ENCODE measurements at places on chromosomes 16 and 17.

DNA sequence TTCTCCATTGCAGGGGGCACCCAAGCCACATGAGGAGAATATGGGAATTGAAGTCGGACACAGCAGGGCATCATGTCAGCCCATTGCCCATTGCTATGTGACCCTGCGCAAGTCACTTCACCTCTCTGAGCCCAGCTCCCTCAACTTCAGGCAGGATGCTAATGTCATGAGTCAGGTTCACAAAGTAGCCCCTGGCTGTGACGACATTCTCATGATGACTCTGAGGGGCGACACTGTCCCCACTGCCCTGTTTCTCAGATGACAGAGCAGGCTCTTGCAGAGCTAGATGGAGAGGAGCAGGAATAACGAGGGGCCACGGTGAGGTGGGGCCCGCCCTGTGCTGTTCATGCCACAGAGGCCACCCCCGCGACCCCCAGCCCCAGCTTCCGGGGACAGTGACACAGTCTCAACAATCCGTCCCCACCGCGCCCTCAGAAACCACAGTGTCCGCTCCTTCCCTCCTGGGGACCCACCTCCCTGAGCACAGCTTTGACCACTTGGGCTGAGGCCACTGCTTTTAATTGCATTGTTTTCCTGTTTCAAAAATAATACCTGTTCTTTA is 13.2 kb upstream of the ZNF469 start:
- no peak for DNase-seq

DNA sequence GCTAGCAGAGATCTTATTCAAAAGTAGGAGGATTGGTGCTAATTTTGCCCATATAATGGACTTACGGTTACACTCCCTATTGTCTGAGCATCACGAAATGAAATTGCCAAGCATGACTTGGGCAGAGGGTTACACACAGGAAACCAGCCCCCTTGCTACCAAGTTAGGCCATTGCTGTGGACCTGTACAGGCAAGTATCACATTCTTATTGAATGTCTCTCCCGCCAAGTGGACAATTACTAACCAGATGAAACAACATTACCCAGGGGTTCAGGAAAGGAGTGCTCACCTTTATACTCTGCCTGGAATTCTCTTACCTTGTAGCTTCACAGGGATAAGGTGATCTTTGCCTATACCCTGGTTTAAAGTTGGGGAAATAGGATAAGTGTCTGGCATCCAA is 70.6 kb upstream of the TOX3 start:
- DNase-seq: no peak

DNA sequence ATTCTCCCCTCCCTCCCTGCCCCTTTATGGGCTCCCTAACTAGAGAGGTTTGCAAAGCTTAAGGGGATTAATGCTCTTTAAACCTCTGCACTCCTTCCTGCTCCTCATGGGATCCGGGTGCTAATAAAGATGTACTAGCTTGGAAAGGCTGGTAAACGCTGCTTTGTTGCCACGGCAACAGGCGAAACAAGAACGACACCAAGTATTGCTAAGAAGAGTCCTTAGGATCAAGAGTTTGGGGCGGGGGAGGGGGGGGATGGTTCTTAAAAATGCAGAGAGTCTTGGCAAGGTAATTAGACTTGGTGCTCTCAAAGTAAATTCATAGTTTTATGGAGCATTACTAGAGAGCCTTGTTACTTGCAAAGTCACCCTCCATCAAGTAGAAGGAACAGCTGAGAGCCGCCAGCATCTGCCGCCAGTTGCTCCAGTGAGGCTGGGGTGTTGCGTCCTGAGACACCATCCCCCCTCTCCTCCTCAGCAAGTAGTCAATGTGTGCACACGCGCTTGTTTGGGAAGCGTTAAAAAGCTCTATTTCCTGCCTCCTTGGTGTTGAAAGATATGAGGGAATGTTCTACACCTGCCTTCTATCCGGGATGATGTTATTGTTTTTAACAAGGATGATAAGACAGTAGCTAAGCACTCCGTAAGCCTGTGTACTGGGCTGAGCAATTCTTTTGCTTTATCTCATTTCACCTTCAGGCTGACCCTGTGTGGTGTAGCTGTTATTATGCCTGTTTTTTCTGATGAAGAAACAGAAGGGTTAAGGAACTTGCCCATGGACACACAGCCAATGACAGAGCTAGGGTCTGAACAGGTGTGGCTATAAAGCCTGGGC is 190.9 kb downstream of the CCDC182 start:
- no peak for DNase-seq

- DNase-seq: no peak
These were observed at the start of gene WFIKKN2 for GRCh38 chr17:50835301-50836234. Gene WFIKKN2 (plus strand): TSS chr17:50835586. CDS start chr17:50835938, 352 bp downstream.

DNA sequence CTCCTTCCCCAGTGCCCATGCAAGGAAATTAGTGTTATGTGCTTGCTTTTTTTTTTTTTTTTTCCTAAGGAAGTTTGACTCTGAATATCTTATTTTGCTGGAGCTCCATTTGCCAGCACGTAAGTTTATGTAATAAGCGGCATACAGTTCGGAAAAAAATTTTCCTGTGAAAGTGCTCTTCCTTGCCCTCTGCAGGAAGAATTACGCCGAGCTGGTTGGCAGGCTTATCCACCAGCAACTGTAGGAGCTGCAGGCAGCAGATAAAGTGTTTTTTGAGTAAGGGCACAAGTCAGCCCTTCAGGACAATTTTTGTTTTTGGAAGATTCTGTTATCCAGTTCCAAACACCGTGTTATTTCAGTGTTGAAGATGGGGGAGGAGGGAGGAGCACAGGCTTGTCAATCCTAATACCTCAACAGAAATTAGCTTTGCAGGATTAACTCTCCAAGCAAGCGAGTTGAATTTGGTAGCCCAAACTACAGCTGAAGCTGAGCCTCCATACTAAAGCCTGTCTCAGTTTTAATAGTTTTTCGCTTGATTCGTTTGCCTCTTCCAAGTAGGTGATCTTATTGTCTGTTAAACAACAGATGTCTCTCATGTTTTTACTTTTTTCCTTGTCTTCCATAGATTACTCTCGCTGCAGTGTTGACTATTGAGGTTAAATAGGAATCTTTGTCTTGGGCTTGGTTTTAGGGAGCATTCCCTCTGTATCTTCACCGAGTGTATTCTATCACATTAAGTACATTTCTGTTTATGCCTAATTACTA is 1.1 kb downstream of the SPECC1 start:
- DNase-seq: no peak

- no peak for DNase-seq
These were observed 19.4 kb upstream of the SDK2 start for GRCh38 chr17:73663614-73664013.

DNA sequence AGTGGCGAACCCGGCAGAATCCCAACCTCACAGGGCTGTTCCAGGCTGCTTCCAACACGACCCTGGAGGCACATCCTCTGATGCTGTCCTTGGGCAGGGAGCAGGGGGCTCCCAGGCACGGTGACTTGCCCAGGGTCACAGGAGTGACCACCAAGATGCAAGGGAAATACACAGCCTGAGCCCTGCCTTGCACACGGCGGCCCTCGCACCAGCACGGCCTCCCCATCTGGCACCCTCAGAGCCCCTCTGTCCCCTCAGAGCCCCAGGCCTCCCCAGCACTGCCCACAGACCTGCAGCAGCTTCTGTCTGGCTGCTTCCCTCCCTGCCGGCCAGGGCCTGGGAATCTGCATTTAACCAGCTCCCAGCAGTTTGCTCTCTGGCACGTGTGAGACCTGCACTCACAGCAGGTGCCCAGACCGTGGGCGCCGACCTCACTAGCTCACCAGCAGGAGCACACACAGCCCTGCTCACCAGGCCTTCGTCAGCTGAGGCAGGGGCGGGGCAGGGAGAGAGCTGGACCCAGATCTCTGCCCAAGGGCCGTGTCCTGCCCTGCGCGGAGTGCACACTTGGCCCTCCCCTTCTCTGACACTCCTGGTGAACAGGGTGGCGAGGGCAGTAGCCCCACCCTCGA is 29.7 kb upstream of the ZC3H18 start:
- no peak for DNase-seq

GRCh38 chr17:48998587-48999440 is 1.6 kb downstream of the IGF2BP1 start:
- no peak for DNase-seq

All from GOT3 (cell line).